Activated CD4-positive, CD25-positive, alpha-beta regulatory T cell treated with anti-CD3 and anti-CD28 coated beads, Interleukin-2, amount 50 U/mL, for 72 hours (primary cell): ENCODE measurements at places on chromosomes 12 and 14.

GRCh38 chr12:127046467-127046866 is 1220.5 kb upstream of the TMEM132C start:
- no peak for DNase-seq

DNA sequence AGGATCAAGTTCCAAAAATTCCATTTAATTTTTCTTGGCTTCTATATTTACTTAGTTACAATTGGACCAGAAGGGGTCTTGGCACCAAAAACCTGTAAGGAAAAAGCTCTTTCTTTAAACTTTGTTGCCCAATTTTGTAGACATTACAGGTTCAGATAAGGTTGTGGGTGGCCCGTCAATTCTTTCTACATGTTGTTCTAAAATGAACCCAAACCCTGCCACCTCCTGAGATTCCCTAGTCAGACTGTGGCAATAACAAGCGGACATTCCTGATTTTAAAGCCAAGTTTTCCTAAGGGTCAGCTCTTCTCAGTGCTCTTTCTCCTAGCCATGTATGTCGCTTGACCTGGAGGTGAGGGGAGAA is 45.0 kb upstream of the GSG1 start:
- no peak for DNase-seq

- DNase-seq = no peak
Observed at GRCh38 chr14:58297412-58297761, 968 bp upstream of the ARID4A start.

DNA sequence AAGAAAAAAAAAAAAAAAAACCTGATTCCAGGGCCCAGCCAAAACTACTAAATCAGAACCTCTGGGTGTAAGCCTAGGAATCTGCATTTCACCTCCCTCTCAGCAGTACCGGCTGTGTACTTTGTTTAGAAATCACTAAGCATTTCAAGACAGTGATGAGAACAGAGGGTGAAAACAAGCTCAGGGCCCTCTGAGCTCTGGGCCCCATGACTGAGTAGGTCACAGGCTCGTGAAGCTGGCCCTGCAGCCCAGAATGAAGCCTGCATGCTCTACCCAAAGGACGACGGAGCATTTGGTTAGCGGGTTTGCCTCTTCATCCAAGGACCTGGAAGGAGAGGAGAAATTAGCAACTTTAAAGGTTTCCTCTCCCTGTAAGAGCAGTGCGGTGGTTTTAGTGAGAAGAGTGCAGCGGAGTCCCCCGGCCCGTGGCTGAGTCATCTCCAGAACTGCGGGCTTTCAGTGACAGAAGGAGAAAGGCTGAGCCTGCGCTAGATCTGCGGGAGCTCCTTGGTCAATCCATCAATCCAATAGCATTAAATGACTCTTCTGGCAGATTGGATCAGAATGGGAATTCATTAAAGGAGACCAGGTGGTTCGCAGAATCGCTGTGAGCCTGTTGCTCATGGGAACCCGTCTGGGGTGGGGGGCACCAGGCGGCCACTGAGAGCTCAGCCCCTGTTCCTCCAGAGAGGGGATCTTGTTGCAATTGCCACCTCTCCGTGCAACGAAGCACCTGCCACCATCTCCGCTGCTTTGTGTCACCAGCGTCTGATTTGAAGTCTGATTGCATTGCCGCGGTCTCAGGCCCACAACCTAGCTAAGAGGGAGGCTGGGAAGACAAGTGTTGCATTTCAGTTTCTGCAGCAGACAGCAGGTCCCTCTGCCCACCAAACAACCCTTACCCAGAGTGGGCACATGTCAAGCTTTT is 7.3 kb downstream of the IL31 start:
- DNase-seq = no peak

- no peak for DNase-seq
Observed at GRCh38 chr14:68814238-68814538, 21.3 kb upstream of the ZFP36L1 start.

DNA sequence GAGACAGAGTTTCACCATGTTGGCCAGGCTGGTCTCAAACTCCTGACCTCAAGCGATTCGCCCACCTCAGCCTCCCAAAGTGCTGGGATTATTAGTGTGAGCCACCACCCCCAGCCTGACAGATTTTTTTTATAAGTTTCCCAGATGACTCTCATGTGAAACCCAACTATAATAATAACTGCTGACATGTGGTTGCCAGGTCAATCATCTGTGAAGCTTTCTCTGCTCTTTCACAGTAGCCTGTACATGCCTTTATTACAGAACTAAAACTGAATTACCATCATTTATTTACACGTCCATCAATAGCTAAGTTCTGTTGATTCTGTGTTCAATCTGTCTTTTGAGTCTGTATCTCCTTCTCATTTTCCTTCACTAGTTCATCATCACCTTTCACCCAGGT is 218.5 kb downstream of the RPS29 start:
- no peak for DNase-seq

DNA sequence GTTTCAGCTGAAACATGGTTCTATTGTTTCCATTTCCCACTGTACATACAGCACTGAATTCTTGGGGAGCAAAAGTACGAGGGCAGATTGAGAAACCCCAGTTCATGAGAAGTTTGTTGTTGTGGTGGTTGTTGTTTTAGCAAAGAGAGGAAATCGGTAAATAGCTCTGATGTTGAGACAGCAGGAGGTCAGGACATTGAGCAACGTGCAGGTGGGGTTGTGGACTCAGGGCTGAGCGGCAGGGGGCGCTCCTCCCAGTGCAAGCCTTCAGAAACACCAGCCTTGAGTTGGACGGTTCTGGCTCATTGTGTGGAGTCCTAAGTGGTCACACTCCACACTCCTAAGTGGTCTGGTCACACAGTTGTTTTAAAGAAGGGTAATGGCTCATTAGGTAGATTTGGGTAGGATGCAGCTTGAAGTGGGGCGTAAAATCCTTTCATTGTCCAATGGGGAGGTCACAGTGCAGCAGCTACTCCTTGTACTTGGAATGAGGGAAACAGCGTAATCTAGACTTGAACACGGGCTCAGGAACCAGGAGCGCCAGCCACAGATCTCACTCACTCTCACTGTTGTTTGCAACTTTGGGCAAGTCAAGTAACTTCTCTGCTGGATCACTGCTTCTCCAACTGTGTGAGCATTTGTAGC is 14.5 kb upstream of the PWP1 start:
- DNase-seq = peak; percentile 60

GRCh38 chr14:21978999-21979314 is 305.3 kb upstream of the OR4E1 start:
- no peak for DNase-seq

DNA sequence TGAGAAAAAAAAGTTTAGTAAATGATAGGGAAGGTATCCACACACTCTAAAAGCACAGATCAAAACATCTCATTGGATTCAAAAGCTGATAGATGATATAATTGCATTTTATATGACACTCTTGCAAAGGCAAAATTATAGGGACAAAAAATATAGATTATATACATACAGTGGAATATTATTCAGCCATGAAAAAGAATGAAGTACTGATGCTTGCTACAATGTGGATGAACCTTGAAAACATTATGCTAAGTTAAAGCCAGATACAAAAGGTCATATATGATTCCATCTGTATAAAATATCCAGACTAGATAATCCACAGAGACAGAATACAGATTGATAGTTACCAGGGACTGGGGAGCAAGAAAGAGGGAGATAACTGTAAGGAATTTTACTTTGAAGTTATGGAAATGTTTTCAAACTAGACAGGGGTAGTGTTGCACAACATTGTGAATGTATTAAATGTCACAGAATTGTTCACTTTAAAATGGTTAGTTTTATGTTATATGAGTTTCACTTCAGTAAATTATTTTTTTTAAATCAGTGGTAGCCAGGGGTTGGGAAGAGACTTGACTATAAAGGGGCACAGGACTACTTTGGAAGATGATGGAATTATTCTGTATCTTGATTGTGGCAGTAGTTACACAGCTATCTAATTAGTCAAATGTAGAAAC is 41.7 kb upstream of the CDKN3 start:
- no peak for DNase-seq

- no peak for DNase-seq
Observed at GRCh38 chr12:79000501-79000900, 135.9 kb downstream of the SYT1 start.

- no peak for DNase-seq
Observed at GRCh38 chr12:120741476-120742421, 16.1 kb downstream of the ACADS start.

- DNase-seq = no peak
Observed at GRCh38 chr14:102505000-102505619, 4.5 kb downstream of the ANKRD9 start.

DNA sequence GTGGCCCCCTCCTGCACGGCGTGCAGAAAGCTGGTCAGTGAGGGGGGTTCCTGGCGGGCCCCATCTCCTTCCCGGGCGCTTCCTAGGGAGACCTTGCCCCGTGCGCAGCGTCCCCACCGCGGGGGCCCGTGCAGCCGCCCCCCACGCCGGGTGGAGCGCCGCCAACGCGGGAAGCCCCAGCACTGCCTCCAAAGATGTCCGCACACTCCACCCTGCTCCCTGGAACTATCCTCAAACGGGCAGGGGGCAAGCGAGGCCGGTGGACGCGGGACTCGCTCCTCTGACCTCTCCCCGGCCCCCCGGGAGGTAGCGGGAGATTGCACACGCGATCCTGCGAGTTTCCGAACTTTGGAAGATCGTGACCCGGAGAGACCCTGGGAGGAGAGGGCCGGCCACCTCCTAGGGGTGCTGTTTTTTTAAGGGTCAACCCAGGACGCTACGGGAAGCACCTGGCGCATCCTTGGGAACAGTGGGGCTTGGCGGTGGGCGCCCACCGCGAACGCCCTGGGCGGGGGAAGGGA is 1.5 kb upstream of the FZD10 start:
- no peak for DNase-seq

- DNase-seq = no peak
Observed at GRCh38 chr12:14264778-14265177, 100.7 kb upstream of the ATF7IP start.

- DNase-seq = no peak
Observed at GRCh38 chr14:23414906-23415820, 7.1 kb upstream of the MYH6 start.

DNA sequence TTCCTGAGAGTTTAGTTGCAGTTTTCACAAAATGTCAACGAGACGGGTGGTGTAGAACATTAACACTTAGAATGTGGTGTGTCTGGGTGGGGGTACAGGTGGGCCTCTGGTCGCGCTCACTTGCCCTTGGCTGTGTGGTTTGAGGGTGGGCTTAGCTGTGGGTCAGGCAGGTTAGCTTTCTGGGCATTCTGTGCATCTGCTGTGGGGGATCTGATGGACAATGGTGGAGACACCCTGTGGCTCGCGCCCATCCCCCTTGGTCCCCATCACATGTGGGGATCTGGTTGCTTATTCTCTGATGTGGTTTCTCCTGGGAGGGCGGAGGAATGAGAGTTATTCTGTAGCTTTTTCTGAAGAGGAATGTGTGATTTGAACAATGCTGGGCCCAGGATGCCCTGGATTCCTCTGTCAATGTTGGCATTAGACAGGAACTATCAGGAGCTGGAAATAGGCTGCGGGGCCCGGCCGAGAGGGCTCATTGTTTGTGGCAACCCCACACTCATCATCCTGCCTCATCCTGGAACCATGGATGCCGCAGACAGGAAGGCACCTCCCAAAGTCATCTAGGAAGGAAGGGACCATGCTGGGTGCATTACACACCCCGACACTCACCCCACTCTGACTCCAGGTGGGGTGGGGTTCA is 101.6 kb downstream of the TSPAN9 start:
- DNase-seq = no peak

DNA sequence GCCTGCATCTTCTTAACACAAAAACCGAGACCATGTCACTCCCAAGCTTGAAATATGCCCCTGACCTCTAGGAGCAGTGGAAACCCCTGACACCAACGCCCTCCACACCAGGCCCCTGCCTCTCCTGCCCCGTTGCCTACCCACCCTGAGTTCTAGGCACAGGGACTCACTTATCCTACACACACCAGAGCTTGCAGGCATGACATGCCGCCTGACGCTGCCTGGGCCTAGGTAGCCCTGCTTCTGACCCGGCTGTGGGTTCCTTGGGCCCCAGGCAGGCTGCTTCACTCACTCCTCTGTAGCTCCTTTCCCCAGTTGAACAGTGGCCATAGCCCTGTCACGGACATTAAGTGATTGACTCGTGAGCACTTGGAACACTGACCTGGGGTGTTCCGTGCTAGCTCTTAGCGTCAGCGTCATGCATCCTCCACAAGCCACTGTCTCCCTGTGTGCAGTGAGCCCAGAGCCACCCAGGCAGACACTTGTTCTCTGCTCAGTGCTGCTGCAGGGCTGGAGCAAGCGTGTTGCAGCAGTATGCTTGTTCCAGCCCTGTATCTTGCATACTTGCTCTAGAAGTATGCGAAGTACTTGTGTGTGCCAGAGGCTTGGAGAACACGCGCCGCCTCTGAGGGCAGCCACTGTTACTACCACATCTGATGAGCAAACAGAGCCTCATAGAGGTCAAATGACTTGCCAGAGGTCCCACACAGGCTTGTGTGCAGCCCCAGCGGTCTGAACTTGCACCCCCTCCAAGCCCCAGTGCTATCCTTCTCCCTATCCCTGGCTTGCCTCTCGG is 15.6 kb downstream of the OTUB2 start:
- no peak for DNase-seq

DNA sequence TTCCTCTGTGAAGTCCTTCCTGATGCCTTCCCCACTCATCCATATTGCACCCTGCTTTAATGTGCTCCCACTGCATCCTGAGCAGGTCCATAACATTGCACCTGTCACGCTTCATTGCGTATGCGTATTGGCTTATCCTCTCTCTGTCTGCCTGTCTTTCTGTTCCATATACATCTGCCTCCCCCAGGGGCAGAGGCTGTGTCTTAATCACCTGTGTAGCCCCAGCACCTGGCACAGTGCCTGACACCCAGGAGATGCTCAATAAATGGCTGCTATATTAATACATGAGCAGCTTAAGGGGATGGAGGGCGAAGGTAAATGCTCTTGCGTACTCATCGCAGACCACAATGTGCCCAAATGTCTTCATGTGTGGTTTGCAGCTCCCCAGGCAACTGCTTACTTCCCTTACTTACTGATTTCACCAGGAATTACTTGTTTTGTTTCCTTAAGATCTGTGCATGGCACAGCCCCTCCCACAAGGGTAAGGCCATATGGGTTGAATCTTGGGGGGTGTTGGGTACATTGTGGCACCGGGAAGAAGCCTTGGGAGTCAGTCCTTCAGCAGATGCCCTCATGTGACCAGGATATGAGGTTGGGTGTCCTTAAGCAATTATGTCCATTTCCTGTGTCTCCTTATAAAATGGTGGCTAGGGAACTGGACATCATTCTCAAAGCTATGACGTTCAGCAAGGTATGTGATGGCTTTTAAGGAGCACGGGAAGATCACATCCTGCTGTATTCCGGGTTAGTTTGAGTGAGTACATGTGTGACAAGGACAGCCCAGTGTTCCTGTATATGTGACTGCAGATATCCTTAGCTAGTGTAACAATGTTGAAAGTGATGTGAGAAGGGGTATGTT is 848 bp upstream of the CPNE6 start:
- no peak for DNase-seq

DNA sequence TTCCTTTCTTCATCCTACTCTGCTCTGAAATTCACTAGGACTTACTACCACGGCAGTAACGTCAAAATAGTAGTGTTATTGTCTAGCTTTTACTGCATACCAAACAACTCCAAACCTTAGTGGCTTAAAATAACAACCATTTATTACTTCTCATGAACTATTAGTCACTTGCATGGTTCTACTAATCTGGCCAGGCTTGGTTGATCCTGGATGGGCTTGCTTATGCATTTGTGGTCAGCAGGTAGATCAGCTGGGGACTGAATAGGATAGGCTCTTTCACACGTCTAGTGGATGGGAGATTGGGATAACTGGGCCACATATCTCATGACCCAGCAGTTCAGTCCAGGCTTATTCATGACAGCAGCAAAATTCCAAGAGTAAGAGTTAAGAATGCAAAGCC is 9.4 kb upstream of the SLC35F4 start:
- DNase-seq = no peak
